ENCODE measurements at places on chromosomes 13 and 19. TPM values are rescaled to one million over a fixed set of nuclear protein-coding genes. Genes with fewer than 3 reads are reported as not detected.
A peak's percentile ranks its signal among the peaks of the same experiment; 100 is the strongest.

CLEC4G gene
- not detected for total RNA-seq

DNA sequence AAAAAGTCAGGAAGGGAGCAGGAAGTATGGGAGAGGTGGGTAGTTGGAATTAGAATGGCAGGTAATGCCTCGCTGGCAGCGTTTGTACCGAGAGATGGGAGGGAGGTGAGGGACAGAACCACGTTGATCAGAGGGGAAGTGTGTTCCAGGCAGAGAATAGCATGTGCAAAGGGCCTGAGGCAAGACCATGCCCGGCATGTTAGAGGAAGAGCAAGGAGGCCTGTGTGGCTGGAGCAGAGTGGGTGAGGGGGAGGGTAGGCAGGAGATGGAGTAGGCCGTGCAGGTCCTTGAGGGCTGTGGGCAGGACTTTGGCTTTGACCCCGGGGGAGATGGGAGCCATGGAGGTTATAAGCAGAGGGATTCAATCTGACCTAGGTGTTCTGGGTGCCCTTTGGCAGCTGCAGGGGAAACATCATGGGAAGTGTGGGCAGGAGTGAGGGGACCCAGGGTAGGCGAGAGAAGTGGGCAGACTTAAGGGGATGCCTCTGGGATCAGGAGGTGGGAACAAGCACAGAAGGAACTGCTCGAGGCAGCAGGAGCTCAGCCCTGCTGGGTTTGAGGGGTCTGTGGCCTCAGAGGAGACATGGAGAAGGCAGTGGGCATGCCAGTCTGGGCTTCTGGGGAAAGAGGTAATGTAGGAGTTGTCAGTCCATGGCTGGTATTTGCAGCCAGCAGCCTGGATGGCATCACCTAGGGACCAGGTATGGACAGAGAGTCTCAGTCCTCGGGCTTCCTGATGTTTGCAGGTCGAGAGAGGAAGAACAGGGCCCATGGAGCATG is 48.8 kb downstream of the CD320 start:
- no peak for DNase-seq

GRCh38 chr19:16372065-16372915 is 47.7 kb downstream of the KLF2 start:
- no peak for DNase-seq

GRCh38 chr13:56530096-56530495 is 610.6 kb upstream of the PRR20A start:
- no peak for DNase-seq

DNA sequence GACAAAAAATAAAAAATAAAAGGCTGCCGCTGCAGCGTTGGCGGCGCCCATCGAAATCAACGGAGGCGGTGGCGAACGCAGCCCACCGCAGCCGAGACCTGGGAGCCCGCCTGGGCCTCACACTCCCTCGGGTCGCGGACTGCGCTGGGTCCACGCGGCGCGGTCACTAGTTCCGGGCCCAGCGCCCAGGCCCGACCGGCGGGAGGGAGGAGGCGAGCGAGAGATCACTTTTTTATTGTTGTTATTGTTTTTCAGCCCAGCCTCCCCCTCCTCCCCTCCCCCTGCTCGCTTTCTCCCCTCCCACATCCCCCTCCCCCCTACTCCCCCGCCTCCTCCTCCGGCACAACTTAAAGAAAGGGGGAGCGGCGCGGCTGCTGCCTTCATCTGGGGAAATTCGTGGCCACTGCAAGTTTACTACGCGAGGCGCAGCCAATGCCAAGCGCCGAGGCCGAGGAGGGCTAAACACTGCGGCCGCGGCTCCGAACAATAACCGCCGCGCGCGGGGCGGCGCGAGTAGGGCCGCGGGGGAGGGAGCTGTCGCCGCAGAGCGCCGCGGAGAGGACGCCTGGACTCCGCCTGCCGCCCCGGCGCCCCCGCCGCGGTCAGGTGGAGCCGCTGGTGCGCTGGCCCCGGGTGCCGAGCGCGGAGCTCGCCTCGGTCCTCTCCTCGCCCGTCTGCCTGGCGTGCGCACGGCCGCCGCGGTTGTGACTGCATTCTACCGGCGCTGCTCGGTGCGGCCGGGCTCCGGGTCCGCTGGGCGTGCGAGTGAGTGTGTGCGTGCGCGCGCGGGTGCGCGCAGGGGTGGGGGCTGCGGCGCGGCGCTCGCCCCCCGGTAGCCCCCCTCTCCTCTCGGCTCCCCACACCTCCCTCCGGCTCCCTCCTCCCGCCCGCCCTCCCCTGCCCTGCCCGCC is 505 bp upstream of the ZIC2 start:
- peak; percentile 81 for DNase-seq

DNA sequence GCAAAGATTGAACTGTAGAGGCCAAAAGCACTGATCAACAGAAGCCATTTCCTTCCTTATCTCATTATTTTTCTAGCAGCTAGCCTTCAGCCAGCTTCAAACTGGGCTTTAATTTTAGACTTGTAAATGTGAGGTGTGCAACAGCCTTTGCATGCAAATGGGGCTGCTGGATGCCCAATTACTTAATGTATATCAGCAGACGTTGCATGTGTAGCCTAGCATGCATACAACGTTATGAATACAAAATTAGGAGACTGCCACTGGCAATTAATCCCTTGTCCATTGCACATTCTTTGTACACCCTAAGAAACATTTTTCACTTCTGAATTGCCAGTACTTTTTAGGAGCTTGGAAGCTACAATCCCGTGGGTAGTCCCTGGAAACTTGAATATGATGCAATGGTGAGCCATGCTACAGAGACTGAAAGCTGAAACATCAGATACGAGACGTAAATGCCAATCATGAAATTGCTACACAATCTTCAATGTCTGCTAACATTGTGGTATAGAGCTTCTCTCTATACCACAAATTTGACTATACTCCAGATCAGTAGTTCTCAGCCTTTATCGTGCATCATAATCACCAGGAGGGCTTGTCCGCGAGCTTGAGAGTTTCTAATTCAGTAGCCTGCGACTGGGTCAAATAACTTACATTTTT is 20.2 kb downstream of the EPSTI1 start:
- peak; percentile 87 for DNase-seq

All from MCF 10A (cell line).